ENCODE measurements at places on chromosomes 7 and 10. TPM values are rescaled to one million over a fixed set of nuclear protein-coding genes. Genes with fewer than 3 reads are reported as not detected.

- DNase-seq = no peak
Observed at GRCh38 chr7:74002474-74003017, 25.4 kb upstream of the ELN start.

DNA sequence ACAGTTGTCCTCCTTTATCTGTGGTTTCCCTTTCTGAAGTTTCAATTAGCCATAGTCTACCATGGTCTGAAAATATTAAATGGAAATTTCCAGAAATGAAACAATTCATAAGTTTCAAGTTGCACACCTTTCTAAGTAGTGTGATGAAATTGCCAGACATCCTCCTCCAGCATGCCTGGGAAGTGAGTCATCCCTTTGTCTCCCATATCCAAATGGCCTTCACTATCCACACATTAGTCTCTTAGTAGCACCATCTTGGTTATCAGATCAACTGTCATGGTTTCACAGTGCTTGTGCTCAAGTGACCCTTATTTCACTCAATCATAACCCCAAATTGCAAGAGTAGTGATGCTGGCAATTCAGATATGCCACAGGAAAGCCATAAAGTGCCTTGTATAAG is 83.4 kb upstream of the PPP1R9A start:
- no peak for DNase-seq

- no peak for DNase-seq
Observed at GRCh38 chr10:23445591-23445990, 6.7 kb downstream of the OTUD1 start.

DNA sequence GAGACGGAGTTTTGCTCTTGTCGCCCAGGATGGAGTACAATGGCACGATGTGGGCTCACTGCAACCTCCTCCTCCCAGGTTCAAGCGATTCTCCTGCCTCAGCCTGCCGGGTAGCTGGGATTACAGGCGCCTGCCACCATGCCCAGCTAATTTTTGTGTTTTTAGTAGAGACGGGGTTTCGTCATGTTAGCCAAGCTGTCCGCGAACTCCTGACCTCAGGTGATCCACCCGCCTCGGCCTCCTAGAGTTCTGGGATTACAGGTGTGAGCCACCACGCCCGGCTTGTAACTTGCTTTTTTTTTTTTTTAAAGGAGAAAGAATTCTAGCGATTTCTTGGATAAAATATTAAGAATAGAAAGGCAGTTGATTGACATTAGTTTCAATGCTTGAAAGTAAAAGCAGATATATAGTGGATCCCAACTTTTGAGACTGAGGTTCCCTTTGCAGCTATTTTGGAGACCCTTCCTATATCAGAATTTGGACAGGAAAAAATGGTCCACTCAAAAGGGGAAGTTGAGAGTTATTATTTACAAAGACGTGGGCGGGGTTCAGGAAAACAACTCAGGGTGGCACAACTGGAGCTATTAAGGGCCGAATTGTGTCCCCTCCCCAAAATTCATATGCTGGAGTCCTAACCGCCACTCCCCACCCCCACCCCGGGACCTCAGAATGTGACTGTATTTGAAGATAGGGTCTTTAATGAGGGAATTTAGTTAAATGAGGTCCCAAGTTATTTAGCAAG is 1.3 kb upstream of the ERCC6 start:
- DNase-seq = no peak

DNA sequence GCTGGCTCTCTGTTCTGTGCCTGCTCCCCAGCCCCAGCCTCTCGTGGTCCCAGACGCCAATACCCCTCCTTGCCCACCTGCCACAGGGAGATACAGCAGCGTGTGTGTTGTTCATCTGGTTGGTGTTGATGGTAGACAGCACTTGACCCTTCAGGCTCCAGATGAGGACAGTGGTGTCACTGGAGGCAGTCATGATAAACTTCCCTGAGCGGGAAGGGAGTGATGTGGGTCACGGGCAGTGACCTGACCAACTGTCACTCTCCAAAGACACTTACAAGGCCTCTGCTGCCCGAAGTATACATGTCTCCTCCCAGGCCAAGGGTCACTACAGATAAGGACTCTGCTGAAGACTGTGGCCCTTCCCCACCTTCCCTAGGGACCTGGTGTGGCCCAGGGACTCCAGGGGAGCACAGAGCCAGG is 5.6 kb downstream of the TBL2 start:
- no peak for DNase-seq

GRCh38 chr7:131459256-131459655 is 97.2 kb downstream of the PODXL start:
- DNase-seq = no peak

DNA sequence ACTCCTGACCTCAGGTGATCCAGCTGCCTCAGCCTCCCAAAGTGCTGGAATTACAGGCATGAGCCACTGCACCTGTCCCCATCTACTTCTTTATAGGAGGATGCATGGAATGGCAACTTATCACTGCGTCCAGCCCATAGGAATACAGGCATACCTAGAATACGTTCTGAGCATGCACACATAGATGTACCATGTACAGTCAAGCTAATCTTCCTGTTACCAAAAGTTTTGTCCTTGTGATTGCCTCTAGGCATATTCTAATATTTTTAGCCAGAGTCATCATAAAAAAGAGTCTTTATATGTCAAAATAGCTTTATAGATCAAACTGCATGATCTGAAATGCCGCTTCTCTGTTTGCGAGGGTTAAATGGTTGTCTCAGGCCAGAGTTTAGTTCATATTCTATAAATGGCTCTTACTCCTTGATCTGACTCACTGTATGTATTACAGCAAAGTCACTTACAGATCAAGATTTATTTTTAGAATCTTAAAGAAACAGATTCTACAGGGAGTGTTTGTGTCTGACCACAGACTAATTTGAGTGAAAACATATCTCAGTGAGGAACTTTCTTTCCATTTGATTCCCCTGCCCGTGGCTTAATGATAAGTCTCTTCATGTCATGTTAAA is 210.9 kb downstream of the CREB5 start:
- no peak for DNase-seq

GRCh38 chr10:122141821-122142640 is 129.1 kb upstream of the BTBD16 start:
- no peak for DNase-seq

GRCh38 chr10:44930904-44931620 is 19.9 kb downstream of the TMEM72 start:
- no peak for DNase-seq

- no peak for DNase-seq
Observed at GRCh38 chr7:98222533-98223195, 11.4 kb downstream of the BHLHA15 start.

- no peak for DNase-seq
Observed at GRCh38 chr10:89553064-89553734, 17.8 kb upstream of the SLC16A12 start.

DNA sequence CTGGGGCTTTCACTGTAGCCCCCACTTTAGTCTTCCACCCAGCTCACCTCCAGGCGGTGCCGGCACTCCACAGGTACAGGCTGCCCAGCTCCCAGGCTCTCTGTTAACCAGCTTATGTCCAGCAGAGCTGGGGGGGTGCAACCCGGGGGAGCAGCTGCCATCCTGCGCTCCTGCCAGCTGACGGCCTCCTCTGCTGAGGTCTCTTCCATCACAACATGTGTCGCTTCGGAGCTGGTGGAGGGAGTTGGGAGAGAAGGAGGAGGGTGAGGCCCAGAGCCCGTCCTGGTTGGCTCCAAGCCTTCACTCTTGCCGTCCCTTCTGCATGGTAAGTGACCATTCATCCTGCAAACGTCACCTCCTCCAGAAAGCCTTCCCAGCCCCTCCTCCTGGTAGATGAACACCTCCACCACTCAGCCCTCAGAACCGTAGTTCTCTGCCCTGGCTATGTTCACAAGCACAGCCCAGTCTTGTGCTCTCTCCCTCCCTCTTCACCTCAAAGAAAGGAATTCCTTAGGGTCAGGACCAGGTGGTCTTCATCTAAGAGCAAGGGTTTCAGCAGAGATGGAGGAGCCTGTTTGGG is 1.6 kb downstream of the POLM start:
- no peak for DNase-seq

DNA sequence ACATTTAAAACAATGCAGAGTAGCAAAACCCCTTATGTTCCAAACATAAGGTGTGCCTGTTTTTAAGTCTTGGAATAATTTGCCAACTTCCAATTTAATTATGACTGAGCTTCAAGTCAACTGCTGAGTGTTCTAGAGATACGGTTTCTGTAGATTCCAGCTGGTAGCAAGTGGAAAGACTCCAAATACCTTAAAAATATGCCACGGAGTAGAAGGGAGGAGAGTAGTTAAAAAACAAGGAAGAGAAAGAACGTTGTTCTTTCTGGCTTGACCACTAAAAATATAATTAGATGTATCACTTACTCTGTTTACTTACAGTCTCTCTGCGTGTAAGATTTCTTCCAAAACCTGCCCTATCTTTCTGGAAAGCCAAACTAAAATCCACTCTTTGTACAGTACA is 24.5 kb upstream of the ABLIM1 start:
- no peak for DNase-seq

GRCh38 chr7:149664666-149665065 is 108.7 kb downstream of the ZNF467 start:
- DNase-seq = no peak

- DNase-seq = no peak
Observed at GRCh38 chr10:124158592-124158991, 65.2 kb upstream of the CHST15 start.

DNA sequence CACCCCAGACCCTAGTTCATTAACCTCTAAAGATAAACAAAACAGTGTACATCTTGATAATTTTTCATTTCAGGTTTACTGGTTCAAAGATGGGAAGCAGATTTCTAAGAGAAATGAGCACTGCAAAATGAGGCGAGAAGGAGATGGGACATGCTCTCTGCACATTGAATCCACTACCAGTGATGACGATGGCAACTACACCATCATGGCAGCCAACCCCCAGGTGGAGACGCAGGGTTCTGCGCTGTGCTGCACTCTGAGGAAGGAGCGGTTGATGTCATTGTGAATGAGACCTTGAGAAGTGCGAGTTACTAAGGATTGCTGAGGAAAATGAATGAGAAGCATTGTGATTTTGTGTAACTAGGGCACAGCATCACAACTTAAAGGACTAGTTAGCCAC is 37.6 kb downstream of the ATOH7 start:
- DNase-seq = no peak

DNA sequence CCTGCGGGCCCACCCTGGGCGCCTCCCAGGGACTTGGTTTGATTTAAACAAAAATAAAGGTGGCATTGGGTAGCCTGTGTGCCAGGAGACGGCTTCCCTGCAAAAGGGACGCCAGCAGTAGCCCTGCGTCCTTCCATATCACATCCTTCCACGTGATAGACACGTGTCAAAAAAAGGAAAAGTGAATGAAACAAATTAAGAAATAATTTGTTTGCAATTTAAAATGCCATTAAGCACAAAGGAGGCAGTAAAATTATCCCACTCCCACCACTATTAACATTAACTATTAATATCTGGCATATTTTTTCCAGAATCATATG is 7.6 kb downstream of the TACR2 start:
- DNase-seq = no peak

- DNase-seq = no peak
Observed at GRCh38 chr7:14666913-14667312, 235.6 kb downstream of the DGKB start.

GRCh38 chr10:13939391-13939790 is 352.6 kb downstream of the PRPF18 start:
- DNase-seq = no peak

DNA sequence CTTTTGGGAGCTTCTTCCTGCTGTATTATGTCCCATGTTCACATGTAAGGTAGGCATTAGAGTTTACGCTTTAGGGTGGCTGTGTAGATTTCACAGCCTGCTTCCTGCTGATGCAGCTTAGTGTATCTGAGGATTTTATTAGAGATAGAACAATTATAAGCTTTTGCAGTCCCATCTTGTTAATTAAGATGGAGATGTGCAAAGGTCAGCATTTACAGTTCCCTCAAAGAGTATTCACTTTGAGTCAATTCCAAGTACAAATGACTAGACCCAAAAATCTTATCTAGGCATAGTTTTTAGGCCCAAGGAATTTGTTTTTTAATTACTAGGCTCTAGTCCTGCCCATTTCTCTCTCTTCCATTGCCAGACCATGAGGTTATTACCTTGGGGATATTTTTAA is 239.9 kb upstream of the PHF14 start:
- no peak for DNase-seq

GRCh38 chr10:100528123-100528886 is 1.4 kb downstream of the NDUFB8 start:
- DNase-seq = no peak

DNA sequence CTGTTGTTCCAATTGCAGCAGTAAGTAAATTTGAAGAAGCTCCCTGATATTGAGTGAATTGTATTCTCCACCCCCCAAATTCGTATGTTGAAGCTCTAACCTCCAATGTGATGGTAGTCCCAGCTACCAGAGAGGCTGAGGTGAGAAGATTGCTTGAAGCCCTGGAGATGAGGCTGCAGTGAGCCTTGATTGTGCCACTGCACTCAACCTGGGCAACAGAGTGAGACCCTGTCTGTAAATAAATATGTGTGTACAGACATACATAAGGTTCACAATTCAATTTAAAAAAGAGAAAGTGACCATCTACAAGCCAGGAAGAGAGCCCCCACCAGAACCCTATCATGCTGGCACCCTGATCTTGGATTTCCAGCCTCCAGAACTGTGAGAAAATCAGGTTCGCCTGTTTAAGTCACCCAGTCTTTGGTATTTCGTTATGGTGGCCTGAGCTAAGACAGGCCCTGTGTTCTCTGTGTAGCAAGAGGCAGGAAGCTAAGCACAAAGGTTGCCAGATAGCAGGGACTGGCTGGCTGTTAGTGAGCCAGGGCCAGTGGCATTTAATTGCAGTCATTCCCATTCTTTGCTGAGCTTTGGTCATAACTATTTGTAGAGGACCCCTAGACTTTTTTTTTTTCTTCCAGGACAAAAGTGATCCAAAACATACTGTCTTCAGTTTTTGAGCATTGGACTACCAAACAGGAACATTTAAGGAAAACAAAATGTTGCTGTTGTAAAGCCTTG is 45.6 kb downstream of the AUTS2 start:
- DNase-seq = no peak

DNA sequence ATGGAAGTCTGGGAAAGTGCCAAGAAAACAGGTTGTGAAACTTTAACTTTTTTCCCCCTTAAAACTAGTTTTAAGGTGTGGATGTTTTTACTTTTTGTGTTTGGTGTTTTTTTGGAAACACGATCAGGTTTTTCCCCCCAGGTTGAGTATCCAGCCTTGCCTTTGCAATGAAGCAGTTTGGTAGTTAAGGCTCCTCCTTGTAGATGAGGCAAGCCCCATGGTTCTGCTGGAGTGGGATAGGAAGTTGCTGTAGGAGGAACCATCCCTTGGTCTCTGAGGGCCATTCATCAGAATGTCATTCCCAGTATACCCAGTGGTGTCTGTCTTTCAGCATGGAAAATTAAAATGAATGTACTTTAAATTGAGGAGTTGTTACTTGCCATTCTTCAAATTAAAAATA is 2.7 kb downstream of the CUL1 start:
- no peak for DNase-seq

Gene CUL2
- 51.5 TPM for total RNA-seq

Gene MEPCE
- total RNA-seq = 60.1 TPM

Gene HOXA7
- total RNA-seq = not detected

Gene SEMA3A
- total RNA-seq = 1.9 TPM

Gene TMEM229A
- total RNA-seq = not detected

Gene CALHM1
- total RNA-seq = not detected

Gene ZFAND4
- 11.3 TPM for total RNA-seq

Gene CCL26
- not detected for total RNA-seq

Gene PKD2L1
- not detected for total RNA-seq

Gene CCDC6
- 45.5 TPM for total RNA-seq

Gene LDB3
- total RNA-seq = 0.20 TPM

Gene CNNM1
- 0.70 TPM for total RNA-seq

Gene GJD4
- not detected for total RNA-seq

Gene NEUROD6
- not detected for total RNA-seq

Gene STAMBPL1
- 28.4 TPM for total RNA-seq

Gene NUP42
- 43.2 TPM for total RNA-seq

Gene FGL2
- total RNA-seq = 1.4 TPM

Gene SSMEM1
- not detected for total RNA-seq
